Foreskin fibroblast (primary cell): ENCODE measurements at places on chromosomes 4 and X.

DNA sequence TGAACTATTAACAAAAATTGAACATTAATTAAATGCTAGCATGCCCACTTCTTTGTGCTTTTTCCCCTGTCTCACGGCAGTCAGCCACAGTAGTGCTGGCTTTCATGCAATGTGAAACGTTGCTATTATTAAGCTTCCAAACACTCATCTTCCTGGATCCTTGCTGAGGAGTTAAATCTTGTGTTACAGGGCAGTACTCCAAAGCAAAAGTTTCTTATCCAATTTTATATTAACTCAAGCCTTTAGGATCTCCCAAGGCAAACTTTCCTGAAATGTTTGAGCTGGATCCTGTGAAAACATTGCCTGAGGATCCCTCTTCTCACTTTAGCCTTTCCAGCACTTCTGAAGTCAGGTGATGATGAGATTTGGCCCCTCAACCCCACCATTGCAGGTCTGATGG lies 1454.8 kb downstream of the FSTL5 start:
- no peak for DNase-seq

GRCh38 chrX:47384502-47384901 lies 14.1 kb downstream of the ZNF157 start:
- peak; percentile 70 for DNase-seq

- no peak for DNase-seq
These were observed 369.7 kb upstream of the TRAM1L1 start for GRCh38 chr4:117455088-117455487.

GRCh38 chr4:123556526-123556925 lies 159.9 kb downstream of the SPRY1 start:
- DNase-seq = no peak

- no peak for DNase-seq
These were observed 59.7 kb upstream of the LRAT start for GRCh38 chr4:154683956-154684681.

- DNase-seq = no peak
These were observed 5.8 kb downstream of the VMA21 start for GRCh38 chrX:151402719-151403390.

DNA sequence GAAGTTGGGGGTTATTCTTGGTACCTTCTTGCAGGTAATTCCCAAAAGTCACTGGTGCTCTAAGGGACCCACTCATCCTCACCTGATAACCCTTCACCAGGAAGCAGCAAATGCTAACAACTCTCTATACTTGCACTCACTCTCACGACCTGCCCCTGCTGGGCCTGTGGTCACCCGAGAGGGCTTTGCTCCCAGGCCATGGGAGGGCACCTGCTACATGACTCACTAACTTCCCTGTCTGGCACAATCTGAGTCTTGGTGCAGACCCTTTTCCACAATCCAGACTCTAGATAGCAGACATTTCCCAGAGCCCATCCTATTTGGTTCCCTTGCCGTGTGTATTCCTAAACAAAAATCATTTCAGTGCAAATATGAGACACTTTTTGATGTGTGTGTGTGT lies 403.8 kb upstream of the FAT1 start:
- DNase-seq = no peak

DNA sequence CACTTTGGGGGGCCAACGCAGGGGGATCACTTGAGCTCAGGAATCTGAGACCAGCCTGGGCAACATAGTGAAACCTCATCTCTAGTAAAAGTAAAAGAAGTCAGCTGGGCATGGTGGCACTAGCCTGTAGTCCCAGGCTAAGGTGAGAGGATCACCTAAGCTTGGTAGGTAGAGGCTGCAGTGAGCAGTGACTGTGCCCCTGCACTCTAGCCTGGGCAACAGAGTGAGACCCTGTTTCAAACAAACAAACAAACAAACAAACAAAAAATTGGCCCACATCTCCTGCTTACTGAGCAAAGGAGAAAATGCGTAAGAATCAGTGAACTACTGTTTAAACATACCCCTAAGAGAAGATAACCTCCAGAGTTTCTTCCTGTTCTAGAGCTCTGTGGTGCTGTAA lies 85.3 kb downstream of the FRYL start:
- DNase-seq = no peak

GRCh38 chr4:64538219-64538618 lies 129.0 kb upstream of the TECRL start:
- DNase-seq = no peak

DNA sequence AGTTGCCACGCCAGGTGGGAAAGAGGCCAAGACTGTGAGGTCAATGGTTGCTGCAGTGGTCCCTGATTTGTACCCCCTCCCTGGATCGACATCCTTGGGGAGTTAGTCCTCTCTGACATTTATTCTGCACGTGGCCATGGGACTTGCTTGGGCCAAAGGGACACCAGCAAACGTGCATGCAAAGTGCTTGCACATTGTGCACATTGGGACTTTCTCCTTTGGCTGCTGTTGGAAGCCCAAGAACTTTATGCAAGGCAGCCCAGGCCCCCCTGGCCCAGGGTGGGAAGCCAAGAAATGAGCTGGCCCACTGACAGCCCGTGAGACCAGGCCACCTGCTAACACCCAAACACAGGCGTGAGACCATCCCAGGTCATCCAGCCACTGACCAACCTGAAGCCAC lies 38.1 kb downstream of the SLC2A9 start:
- no peak for DNase-seq

DNA sequence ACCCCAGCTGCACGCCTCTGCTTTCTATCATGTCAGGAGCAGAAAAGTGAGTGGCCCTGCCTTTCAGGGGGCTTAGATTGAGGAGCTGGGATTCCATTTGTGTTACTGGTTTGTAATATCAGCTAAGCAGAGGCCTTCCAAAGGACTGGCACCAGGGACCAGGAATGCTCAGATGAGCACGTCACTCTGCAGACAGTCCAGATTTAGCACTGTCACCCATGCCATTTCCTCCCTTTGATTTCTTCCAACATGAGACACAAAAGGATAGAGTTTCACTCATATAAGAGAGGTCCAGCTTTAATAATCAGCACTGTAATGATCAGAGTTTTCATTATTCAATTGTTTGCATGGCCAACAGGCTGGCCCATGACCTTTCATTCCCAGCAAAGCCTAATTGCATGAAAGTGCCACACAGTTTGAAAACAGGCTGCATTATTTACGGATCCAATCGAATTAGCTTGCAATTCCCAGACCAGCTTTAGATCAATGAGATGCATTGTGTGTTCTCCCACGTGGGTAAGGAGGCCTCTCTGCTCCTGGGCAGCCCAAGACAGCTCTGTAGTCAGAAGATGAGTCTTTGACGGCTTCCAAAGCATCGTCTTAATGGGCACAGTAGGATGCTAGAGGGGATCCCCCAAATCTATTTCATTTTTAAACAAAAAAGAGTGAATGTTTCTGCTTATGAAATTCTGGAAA lies 9.8 kb upstream of the SLC2A9 start:
- DNase-seq = no peak

DNA sequence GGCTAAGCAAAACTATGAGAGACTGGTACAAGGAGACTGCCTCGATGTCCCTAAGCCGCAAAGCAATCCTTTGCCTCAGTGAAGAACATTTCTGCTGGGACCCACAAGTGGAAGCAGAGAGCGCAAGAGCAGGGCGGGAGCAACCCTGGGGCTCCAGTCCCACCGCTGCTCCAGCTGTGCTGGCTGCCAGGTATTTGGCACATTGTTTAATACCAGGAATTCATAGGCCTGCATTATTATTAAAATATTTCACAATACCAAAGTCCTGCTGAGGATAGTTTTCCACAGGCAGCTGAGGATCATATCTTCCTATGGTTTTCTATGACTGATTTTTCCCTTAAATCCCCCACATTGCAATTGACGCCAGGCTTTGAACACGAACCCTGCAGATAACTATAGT lies 163.5 kb upstream of the TLL1 start:
- DNase-seq = no peak

GRCh38 chrX:17046478-17047097 lies 100.1 kb downstream of the REPS2 start:
- DNase-seq = peak; percentile 76

- no peak for DNase-seq
These were observed 32.2 kb upstream of the GATB start for GRCh38 chr4:151792995-151793394.

DNA sequence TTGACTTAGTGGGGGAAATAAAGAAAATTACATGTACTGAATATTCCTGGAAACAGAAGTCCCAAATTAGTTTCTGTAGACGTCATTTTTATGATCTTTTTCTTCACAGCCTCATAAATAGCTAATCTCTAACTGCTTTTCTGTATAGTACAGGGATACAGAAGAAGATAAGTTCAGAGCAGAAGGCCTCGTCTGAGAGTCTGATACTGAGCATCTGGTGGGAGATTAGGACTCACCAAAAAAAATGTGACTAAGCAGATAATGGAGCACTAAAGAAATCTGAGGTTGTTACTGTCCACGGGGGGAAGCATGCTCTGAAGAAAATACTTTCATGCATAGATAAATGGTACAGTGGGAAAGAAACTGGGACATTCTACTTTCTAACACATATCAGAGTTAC lies 115.3 kb upstream of the TRPC5 start:
- DNase-seq = no peak

DNA sequence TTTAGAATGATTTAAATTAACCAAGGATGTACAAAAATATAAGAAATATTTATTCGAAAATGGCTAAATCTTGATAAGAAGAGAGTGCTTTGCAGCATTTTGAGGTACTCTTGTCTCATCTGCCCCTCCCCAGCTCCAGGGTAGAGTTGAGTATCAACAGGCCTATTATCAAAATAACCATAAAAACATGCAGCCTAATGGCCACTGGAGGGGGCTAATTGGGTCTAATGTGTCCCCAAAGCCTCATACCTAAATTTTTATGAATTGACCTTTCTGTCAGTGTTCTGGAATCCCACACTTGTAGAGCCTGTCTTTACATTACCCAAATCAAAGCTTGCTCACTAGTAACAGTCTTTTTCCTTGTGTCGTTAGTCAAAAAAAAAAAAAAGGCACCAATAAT lies 544.9 kb upstream of the CPXCR1 start:
- no peak for DNase-seq

DNA sequence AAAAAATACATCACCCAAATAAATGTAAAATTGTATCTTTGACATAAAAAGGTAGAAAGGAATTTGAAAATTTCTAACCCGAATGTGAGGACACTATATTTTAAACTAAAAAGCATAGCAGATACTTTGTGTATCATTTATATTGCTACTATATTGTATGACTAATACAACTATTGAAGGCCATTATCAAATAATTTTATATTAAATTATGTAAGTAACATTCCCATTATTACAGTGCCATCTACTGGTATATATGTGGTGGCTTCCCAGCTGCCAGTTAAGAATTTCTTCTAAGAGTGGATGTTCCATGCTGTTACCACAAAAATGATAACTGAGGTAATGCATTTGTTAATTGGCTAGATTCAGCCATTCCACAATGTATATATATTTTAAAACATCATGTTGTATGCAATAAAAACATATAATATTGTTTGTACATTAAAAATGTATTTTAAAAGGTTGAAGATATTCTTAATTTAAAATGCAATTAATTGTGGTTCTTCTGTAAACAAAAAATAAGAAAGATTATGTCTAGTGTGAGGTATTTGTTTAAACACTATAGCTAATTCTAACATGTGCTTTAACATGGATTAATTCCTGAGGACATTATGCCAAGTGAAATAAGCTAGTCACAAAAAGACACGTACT lies 65.3 kb downstream of the EGF start:
- DNase-seq = peak; percentile 63

- DNase-seq = no peak
These were observed 5.5 kb upstream of the S100P start for GRCh38 chr4:6687947-6688878.

DNA sequence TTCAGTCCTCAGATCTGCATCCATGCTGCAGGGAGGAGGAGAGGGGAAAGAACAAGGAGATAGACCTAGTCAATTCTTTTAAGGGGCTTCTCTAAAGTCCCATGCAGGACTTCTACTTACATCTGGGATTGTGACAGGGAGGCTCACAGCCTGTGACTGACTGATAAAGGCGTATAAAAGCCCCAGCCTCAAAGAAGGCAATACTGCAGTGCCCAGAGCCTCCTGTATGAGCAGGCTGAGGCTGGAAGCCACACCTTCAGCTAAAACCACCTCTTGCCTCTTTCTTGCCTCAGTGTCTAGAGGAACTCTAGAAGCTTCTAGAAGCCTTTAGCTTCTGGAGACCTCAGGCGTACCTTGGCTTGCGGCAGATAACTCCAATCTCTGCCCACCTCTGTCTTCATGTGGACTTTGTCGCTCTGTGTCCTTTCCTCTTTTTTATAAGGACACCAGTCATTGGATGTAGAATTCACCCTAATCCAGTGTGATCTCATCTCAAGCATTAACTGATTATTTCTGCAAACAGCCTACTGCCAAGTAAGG lies 6.0 kb upstream of the ZCCHC4 start:
- no peak for DNase-seq

DNA sequence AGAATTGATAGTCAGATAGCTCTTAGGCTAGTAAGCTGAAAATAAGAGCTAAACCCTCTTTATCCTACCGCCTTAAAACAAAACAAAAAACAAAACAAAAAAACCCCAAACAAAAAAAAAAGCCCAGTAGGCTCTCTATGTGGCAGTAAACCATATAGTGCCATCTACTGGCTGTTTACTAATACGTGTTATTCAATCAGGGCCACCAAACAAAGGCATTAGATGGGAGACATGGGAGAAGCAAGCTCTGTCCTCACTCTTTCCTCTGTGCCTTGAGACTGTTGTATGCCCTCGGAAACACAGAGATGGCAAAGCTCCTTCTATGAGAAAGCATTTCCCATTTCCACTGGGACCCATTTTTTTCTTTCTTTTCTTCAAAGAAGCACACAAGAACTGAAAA lies 148.8 kb upstream of the MID1 start:
- DNase-seq = no peak

- peak; percentile 46 for DNase-seq
These were observed 126.8 kb upstream of the MAMLD1 start for GRCh38 chrX:150236327-150236726.

- DNase-seq = no peak
These were observed 709.8 kb upstream of the HS3ST1 start for GRCh38 chr4:12138488-12138887.

DNA sequence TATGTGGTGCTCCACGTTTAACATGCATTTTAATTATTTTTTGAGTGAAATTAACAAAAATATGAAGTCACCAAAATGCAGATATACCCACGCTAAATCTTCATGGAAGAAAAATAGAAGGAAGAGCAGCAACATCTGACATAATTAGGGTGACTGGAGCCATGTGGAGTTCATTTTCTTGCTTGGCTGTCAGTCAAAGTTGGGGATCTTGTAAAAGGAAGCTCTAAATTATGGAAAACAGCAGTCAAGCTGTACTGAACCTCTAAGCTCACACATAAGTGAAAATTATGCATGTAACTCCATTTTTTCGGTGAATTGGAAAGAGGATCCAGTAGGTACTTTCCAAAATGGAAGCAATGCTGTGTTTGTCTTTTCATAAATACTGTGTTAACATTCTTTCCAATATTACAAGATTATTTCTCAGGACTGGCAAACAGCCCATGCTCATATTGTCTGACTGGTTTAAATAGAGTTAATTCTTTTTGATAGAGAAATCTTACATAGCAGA lies 9.7 kb upstream of the PDGFC start:
- peak; percentile 71 for DNase-seq

DNA sequence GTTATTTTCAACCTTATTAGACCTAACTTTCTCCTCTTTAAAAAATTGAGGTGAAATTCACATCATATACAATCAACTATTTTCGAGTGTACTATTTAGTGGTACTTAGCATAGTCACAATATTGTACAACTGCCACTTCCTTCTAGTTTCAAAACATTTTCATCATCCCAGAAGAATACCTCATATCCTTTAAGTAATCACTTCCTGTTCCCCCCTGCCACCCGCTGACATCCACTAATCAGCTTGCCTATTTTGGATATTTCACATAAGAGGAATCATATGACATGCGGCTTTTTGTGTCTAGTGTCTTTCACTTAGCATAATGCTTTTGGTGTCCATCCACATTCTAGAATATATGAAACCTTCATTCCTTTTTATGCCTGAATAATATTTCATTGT lies 10.0 kb upstream of the PPA2 start:
- DNase-seq = no peak
